ENCODE measurements at places on chromosomes 3 and 15.
A peak's percentile ranks its signal among the peaks of the same experiment; 100 is the strongest.

DNA sequence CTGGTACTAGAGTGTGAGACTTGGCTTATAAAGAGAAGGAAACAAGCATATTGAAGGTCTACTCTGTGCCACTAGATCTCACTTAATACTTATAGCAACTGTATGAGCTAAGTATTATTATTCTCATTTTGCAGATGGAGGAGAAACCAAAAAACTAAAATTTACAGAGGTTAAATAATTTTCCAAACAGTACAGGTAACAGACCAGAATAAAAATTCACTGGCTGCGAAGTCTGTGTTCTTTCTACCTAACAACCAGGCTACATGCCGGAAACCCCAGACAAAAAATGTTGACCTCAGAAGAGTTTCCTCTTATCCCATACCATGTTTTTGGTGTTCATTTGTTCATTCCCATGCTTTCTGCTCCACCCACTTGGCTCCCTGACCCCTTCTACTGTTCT lies 46.6 kb downstream of the CMSS1 start:
- no peak for DNase-seq

GRCh38 chr3:71446734-71447133 lies 136.8 kb downstream of the FOXP1 start:
- DNase-seq, result no peak

GRCh38 chr15:68616397-68616796 lies 37.6 kb downstream of the CORO2B start:
- DNase-seq, result no peak

GRCh38 chr15:97410897-97411575 lies 549.5 kb upstream of the ARRDC4 start:
- no peak for DNase-seq

DNA sequence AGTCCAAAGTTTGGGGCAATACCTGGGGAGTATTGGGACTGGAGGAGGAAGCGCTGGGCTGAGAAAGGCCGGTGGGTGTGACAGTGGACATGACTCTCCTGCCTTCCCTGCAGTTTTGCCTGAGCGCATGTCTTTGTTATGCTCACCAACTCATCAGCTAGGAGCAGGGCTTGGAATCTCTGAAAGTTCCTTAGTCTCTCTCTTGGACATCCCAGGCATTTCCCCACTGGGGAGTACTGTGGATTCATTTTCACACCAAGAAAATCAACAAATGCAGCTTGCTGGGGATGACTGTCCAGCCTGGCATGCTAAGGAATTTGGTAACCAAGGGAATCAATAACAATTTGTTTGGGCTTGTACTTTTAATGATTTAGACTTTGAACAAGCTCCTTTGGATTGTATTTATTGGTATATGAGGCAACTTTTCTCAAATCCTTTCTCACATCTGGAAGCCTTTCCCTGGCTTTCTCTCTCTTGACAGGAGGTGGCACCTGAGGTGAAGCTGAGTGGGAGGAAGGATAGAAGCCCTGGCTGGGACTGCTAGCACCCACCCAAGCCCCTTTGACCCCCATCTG lies 48.5 kb upstream of the CHST2 start:
- no peak for DNase-seq

- DNase-seq, result no peak
These were observed 59.5 kb upstream of the CTSH start for GRCh38 chr15:79004336-79004735.

- peak; percentile 22 for DNase-seq
These were observed 76.7 kb upstream of the VGLL4 start for GRCh38 chr3:11720304-11720898.

All from stimulated activated CD4-positive, alpha-beta T cell treated with anti-CD3 and anti-CD28 coated beads, Interleukin-4, amount 100 ng/mL, for 48 hours (primary cell).